CD14-positive monocyte (primary cell): ENCODE measurements at places on chromosomes 11 and 22.
A peak's percentile ranks its signal among the peaks of the same experiment; 100 is the strongest.

DNA sequence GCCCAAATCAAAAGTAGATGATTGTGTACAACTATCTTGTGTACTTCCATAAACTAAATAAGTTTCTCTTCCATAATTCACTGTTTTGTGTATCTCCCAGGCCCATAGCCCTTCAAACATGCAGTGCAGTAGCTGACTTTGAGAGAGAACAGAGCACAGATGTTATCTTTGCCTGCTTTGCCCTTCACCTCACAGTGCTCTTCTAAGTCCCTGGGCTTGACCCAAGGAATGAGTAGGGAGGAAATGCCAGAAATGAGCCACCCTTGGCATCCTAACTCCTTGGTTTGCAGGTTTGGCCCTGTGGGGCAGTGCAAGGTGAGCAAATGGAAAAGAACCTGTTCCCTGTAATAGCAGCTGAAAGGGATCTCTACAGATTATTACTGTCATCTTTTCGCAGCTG, 79.2 kb downstream of the STIM1 start:
- DNase-seq: no peak

DNA sequence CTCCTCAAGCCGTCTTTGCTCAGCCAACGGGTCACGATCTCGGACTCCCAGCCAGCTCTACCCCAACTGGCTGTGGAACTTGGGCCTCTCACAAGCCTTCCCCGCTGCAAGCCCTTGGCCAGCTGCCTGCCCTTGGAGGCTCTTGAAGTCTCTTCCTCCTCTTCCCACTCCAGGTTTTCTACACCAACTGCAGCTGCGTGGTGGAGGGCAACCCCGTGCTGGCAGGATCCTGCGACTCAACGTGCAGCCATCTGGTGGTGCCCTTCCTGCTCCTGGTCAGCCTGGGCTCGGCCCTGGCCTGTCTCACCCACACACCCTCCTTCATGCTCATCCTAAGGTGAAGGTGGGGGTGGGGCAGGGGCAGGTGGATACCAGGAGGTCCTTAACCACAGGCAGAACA, 40.5 kb upstream of the TPBGL start:
- DNase-seq: no peak

GRCh38 chr11:8566613-8567210, 27.3 kb downstream of the STK33 start:
- peak; percentile 25 for DNase-seq

DNA sequence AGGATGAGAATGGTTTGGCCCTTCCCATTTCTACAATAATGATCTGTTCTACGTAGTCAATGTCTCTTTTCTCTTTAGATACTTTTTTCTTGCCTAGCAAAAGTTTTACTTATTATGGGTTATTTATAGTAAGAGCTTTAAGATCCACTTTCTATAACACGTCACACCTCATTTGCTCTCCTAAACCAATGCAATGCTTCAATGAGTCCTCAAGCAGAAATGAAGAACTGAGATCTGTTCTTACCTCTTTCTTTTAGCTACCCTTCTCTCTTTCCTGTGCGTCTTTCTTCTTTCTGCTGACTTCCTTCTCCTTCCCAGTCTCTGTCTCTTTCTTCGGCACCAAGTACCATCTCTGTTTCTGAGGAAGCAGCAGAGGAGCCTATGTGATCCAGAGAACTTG, 61.8 kb downstream of the SNX19 start:
- no peak for DNase-seq
